ENCODE measurements at places on chromosomes 4 and X. TPM values are rescaled to one million over a fixed set of nuclear protein-coding genes. Genes with fewer than 3 reads are reported as not detected.

GRCh38 chr4:71494539-71494938 lies 155.7 kb downstream of the SLC4A4 start:
- no peak overlapping the region for H3K4me3 ChIP-seq
- H3K36me3 ChIP-seq: no peaks in the 10 kb centered on the region

- H3K4me1 ChIP-seq: peaks cover 4% of the 10 kb centered on the region
- no peaks in the 10 kb centered on the region for H3K36me3 ChIP-seq
- peak; percentile 51 for DNase-seq
- no peak overlapping the region for H3K4me3 ChIP-seq
- H3K27ac ChIP-seq: no peak overlapping the region
These were observed 56.6 kb upstream of the TNIP3 start for GRCh38 chr4:121220698-121221097.

- H3K27me3 ChIP-seq: no peaks in the 10 kb centered on the region
- no peaks in the 10 kb centered on the region for H3K4me1 ChIP-seq
- H3K27ac ChIP-seq: no peak overlapping the region
- no peak overlapping the region for H3K4me3 ChIP-seq
- no peak for DNase-seq
- no peaks in the 10 kb centered on the region for H3K36me3 ChIP-seq
These were observed 245.0 kb upstream of the IGFBP7 start for GRCh38 chr4:57355101-57355665.

PDS5A gene
- total RNA-seq: 104 TPM

DNA sequence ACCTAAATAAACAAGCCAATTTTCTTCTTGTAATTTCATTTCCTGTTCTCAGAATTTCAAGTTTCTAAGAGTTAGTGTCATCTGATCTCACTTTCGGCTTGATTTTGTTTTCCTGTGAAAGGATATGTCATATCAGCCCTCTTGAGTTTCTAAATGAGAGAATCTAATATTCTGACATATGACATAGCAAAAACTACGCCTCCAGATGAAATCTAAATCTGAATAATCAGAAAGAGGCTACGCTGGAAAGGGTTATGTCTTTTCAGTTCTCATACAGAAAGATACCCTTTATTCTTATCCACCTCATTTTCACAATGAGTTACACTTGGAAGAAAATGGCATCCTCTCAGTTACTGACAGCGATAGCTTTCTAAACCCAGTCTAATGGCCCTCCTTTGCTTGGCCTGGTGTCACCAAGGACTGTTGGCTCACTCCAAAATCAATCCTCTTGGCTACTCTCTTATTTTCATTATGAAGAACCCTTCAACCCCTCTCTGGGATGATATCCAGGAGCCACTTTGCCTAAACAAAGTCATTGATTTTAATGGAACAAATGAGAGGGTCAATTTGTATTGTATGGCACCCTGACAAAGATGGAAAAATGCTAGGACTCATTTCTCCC lies 65.6 kb downstream of the ASB9 start:
- H3K27me3 ChIP-seq: no peaks in the 10 kb centered on the region
- no peaks in the 10 kb centered on the region for H3K36me3 ChIP-seq
- no peak overlapping the region for H3K4me3 ChIP-seq
- H3K27ac ChIP-seq: no peak overlapping the region
- H3K4me1 ChIP-seq: no peaks in the 10 kb centered on the region

- no peaks in the 10 kb centered on the region for H3K27me3 ChIP-seq
- H3K4me3 ChIP-seq: peak within 1 kb of the TSS; percentile 39
- no peaks in the 10 kb centered on the region for H3K36me3 ChIP-seq
These were observed at the start of gene TMEM255A for GRCh38 chrX:120310861-120311726. Gene TMEM255A, minus strand, starts transcription at chrX:120311461. Its CDS starts 152 bp downstream, at chrX:120311309.
